ENCODE measurements at places on chromosomes 3 and 15.

- DNase-seq: no peak
Measured at GRCh38 chr3:150165396-150166094, 194.8 kb upstream of the PFN2 start.

DNA sequence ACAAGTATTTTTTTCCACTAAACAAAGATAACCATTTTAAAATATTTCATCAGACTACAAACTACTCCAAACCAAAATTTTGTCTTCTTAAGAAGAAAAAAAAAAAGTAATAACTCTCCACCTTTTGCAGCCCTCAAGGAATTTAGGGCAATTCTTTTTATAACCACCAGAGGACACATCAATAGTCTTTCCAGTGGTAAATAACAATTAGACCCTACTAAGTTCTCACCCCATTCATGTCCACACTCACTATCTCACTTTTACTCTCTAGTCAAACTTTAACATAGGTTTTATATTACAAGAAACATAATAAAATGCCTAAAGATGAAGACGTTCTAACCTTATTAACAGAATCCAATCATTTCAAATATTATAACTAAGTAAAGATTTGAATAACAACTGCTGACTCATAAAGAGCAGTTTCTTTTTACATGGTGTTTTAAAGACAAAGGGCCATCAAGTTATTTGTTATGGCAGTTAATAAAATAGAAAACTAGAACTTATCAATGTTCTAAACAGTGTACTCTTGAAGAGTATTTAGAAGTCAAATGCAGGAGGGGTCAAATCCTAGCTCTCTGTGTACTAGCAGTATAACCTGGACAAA lies 33.0 kb downstream of the CCDC39 start:
- DNase-seq: no peak

DNA sequence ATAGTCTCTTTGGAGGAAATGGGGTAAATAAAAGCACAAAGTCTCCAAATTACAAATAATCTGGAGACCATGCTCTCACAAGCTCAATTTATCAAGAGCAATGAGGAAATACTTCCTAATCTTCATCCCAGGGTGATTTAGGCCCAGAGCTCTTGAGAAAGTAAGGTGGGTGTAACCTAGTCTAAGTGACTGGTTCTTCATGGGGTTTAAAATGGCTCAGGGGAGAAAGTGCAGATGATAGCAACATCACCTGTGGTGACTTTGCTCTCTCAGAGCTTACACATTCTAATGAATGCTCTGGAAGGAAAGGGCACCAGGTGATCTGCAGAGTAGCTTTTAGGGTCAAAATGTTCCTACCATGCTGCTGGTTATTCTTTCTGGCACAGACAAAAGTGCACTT lies 118.4 kb upstream of the TP63 start:
- DNase-seq: no peak

- DNase-seq: no peak
Measured at GRCh38 chr15:91116113-91117067, 16.3 kb downstream of the SV2B start.

DNA sequence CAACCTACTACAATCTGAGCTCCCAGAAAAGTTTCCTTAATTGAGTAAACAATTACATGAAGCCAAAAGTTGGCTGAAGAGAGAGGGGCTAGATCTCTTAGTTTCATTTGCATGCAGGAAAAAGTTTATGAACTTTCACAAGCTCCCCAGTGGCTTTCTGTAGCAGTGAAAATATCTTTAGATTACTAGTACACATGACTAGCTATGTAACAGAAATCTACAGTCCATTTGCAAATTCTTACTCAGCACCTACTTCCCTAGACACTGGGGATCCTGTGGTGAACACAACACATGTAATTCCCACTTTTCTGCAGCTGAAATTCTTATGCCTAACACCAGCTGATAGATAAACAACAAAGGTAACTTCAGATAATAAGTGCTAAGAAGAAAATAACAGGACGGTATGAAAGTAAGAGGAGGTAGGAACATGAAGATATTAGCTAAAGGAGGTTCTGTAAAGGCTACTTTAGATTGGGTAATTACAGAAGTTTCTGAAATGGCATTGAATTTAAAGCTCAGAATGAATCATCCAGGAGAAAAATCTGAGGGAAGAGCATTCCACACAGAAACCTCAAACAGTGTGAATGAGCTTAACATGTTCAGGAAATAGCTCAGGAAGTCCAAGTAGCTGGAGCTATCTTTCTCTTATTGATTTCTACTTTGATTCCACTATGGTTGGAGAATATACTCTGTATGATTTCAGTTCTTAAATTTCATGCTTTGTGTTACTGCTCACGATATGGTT lies 204.8 kb downstream of the MAGI1 start:
- no peak for DNase-seq
